NCI-H2107 (cell line): ENCODE measurements at places on chromosomes 2 and 18.

DNA sequence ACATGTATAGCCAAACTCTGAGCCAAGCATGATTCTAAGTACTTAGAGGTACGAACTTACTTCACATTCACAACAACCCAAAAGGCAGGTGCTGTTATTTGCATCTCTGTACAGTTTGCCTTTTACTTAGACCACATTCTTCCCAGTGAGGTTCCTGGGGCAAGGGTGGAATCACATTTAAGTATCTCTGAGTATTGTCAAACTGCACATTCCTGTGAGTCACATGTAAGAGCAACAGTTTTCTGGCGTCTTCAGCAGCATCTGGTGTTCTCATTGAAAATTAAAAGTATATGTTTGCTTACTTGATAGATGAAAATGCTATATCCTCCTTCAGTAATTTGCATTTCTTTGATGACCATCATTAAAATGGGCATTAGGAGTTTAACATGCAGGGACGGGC lies 119.1 kb downstream of the UXS1 start:
- DNase-seq, result no peak

GRCh38 chr18:7633171-7633570 lies 66.1 kb downstream of the PTPRM start:
- DNase-seq, result no peak

DNA sequence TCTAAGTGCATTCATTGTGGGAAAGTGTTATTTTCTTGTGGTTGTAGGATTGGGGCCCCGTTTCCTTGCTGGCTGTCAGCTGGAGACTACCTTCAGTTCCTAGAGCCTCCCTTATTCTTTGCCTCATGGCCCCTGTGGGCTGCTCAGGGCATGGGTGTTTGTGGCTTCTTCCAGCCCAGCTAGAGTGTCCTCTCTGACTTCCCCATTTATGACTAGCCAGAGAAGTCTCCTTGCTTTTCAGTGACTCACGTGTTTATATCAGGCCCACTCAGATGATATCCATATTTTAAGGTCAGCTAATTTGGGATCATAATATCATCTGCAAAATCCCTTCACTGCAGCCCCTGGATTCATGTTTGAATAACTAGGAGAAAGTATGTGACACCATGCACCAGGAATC lies 62.8 kb downstream of the DTNA start:
- no peak for DNase-seq

DNA sequence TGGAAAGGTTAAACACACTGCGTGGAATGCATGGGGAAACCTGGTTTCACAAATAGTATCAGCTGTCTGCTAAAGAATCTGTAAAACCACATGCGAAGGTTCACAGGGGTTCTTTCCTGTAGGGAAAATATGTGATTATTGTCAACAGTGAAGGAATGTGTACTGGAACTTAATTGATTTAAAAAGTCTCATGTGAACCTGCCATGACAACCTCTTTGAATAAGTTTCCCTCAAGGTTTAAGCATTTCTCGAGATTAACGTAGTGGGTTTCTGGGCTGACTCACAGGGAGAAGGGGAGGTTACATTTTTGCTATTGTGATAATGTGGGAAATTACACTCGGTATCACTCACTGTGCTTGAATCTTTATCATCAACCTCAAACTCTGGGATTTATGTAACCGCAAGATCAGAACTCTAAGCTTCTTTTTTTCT lies 28.2 kb upstream of the IL1R1 start:
- no peak for DNase-seq

- DNase-seq, result no peak
These were observed 264.6 kb upstream of the AGAP1 start for GRCh38 chr2:235229236-235229635.

GRCh38 chr18:9366126-9366714 lies 31.6 kb downstream of the TWSG1 start:
- no peak for DNase-seq

DNA sequence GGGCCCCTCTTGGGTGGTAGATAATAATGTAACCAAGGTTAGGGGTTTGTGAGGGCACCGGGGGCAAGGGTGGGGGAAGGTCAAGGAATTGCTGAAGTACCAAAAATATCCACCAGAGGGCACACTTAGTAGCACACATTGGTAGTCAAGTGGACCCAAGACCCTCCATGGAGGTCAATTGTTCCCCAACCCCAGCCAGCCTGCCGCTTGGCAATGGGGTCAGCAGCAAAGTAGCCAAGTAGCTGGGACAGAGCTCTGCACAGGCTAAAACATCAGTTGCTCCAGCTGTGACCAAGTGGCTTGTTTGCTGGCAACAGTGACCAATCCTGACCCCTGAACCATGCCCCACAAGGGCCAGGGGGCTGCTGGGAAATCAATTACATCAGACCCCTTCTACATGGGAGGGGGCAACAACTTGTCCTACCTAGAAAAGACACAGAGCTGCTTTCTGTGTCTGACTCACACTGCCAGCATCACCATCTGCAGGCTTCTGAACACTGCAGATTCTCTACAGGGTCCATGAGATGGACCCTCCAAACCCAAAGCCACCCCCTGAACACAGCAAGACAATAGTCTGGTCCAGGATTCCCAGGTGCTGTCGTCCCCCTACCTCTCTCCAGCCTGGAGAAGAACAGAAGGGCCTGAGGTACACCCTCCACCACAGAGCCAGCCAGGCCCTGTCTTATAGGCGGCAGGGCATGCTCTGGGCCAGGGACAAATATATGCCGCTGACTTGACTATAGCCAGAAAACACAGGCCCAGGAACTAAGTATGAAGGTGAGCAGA lies 76.0 kb downstream of the EMX1 start:
- DNase-seq, result no peak

GRCh38 chr2:48901015-48901343 lies 145.5 kb upstream of the LHCGR start:
- DNase-seq, result no peak

- DNase-seq, result no peak
These were observed 243.8 kb downstream of the BABAM2 start for GRCh38 chr2:28134262-28134812.

- DNase-seq, result no peak
These were observed 82.2 kb upstream of the ITGA4 start for GRCh38 chr2:181374781-181375675.

GRCh38 chr18:57242285-57242684 lies 95.4 kb downstream of the BOD1L2 start:
- DNase-seq, result no peak

GRCh38 chr18:52402814-52403213 lies 62.8 kb downstream of the DCC start:
- no peak for DNase-seq

- DNase-seq, result peak; percentile 2
These were observed 615 bp downstream of the ADNP2 start for GRCh38 chr18:80109676-80110078.

DNA sequence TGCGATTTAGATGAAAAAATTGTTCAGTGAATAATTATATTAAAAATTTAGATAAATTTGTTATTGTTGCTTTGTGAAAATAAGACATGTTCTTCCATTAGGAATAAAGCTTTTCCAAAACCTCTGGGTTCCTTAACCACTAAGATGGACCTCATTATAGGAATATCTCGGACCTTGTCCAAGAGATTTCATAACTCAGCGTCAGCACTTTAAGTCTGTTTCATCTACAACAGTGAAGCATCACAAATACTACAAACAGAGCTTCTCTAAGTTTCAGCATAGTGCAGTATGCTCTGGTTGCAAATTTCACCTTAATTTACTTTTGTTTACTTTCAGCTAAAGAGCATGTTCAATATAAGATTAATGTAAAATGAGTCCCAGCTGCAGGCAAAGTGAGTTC lies 150.3 kb downstream of the UBE2E3 start:
- DNase-seq, result no peak

GRCh38 chr2:182043861-182044260 lies 58.2 kb downstream of the PPP1R1C start:
- no peak for DNase-seq

DNA sequence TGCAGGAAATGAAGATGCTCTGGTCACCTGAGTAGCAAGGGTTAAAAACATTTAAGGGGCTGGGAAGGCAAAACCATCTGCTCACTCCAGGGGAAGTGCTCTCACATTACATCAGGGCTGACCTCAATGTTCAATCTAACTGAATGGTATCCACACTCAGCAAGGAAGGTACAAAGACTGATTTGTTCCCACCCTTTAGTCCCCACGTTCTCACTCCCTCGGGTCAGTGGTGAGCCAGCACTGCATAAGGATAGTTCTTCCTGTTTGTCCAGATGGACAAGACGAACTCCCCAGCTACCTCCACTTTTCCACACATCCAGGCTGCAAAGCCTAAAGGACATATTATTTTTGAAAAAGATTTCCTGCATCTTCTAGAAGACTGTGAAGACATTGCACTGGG lies 126.6 kb upstream of the SLC14A2 start:
- no peak for DNase-seq

- DNase-seq, result no peak
These were observed 186.6 kb upstream of the HAAO start for GRCh38 chr2:42978887-42979415.

GRCh38 chr18:45316127-45316526 lies 299.1 kb upstream of the SLC14A2 start:
- no peak for DNase-seq

- DNase-seq, result no peak
These were observed 84.8 kb upstream of the TTN start for GRCh38 chr2:178891959-178892485.

DNA sequence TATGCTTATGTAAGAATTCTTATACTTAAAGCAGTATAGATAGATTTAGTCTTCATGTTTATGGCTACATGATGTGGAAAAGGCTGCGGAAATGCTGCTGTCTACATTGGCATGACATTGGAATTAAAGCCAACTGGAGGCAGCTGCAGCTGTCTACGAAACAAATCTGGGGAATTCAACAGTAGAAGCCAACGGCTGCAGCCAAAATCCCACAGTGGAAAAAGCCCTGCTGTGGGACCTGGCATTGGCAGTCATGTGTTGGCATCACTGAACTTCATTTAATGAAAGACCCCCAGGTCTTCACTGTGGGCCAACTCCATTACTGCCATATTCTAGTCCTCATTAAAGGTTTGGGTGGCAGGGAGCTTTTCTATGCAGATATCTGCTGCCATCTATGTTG lies 223.6 kb downstream of the SLC8A1 start:
- DNase-seq, result no peak

DNA sequence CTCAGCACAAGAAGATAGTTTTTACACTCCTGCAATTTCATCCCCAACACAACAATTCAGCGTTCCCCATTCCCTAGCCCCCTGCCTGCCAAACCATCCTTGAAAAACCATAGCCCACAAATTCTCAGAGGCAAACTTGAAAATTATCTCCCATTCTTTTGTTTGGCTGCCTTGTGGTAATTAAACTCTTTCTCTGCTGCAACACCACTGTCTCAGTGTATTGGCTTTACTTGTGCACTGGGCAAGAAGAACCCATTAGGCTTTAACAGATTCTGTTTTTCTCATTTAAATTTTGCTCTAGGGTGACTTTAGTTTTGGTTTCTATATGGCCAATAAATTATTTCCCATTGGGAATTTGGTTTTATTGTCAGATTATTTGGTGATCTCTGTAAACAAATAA lies 23.2 kb upstream of the FTCDNL1 start:
- no peak for DNase-seq

- DNase-seq, result no peak
These were observed 75.5 kb downstream of the NPAS2 start for GRCh38 chr2:100895402-100895801.

DNA sequence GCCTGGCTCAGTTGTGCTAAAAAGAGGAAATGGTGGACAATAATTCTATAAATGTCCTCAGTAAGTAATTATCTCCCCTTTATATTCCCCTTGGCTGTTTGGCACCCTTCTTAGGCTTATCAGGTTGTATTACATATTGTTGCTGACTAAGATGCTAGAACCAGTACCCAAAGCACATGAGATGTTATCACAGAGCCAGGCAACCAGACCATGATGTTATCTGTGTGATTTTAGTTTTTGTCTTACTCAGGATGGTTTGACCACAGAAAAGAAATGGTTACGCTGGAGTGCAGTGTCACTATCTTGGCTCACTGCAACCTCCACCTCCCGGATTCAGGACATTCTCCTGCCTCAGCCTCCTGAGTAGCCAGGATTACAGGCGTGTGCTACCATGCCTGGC lies 15.2 kb downstream of the R3HDM1 start:
- DNase-seq, result no peak

DNA sequence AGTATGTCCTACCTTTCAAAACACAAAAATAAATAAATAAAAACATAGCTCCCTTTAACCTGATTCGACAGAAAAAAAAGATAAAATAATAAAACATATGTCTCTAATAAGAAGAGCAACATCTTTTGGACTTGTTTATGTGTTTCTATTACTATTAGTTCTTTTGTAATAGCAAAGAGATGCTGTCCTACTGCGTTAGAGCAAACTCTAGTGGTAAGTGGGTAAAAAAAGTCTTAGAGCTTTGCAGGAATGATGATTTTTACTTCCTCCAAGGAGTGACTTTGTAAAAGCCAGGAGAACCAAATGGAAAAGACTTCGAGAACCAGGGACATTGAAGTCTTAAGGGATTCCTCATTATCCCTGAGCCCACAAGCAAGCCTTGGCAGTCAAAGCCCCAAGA lies 450.1 kb downstream of the METTL4 start:
- no peak for DNase-seq

GRCh38 chr2:240991378-240992263 lies 6.8 kb upstream of the SNED1 start:
- DNase-seq, result peak; percentile 50

DNA sequence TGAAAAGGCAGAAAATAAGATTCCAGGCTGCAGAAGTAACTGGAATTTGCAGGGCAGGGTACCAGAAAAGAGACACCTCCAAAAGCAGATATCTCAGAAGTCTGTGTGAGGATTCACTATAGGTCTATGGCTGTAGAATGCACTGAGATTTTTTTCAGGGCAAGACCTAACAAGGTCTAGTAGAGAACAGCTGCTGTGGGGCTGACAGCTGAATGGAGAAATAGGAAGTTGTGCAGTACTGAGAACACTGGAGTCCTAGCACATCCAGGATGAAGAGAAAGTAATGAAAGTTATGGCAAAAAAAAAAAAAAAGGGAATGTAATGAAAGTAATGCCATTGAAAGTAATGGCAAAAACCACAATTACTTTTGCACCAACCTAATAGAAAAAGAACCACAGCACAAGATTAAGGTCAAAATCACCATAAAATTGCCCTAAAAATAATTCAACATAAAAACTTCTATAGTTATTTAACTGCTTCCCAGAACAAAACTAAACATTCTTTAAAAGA lies 57.3 kb downstream of the CPO start:
- no peak for DNase-seq

- no peak for DNase-seq
These were observed 57.0 kb downstream of the ZNF407 start for GRCh38 chr18:74654638-74655037.

- DNase-seq, result no peak
These were observed 26.0 kb upstream of the ATOH8 start for GRCh38 chr2:85727798-85728197.

GRCh38 chr2:65940856-65941255 lies 494.1 kb upstream of the MEIS1 start:
- DNase-seq, result no peak

DNA sequence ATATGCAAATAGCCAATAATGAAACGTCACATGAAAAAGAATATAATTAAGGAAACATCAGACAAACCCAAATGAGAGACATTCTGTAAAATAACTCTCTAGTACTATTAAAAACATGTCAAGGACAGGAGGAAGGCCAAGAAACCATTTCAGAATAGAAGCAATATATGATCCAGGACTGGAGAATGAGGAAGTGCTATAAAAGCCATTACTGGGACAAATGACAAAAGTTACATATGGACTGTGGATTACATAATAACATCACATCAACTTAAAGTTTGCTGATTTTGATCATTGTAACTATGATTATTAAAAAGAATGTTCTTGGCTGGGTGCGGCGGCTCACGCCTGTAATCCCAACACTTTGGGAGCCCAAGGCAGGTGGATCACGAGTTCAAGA lies 81.3 kb downstream of the CRACDL start:
- DNase-seq, result no peak
